ENCODE measurements at places on chromosomes 1 and 21.
A peak's percentile ranks its signal among the peaks of the same experiment; 100 is the strongest.

- peak; percentile 46 for DNase-seq
Observed at GRCh38 chr1:99481391-99481996, 164.4 kb upstream of the PALMD start.

GRCh38 chr1:210159211-210159610 is 73.4 kb upstream of the SERTAD4 start:
- no peak for DNase-seq

DNA sequence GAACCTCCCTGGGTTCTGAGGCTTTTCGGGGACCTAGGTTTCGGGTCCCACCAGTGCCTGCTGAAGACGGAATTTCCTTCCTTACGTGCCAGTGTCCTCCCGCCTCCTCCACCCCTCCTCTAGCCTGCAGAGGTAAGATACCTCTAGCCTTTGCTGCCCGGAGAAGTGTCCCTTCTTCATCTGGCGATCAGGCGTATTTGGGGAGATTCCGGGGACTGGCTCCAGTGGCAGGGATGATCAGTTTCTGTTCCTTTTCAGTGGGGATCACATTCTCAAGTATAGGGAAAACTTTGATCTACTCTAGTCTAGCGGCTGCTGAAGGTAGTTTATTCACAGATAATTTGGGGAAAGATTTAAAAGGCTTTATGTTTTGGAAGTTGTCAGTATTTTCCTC is 674 bp downstream of the CEP350 start:
- DNase-seq: no peak

GRCh38 chr1:180540697-180541594 is 17.8 kb upstream of the OVAAL start:
- no peak for DNase-seq

DNA sequence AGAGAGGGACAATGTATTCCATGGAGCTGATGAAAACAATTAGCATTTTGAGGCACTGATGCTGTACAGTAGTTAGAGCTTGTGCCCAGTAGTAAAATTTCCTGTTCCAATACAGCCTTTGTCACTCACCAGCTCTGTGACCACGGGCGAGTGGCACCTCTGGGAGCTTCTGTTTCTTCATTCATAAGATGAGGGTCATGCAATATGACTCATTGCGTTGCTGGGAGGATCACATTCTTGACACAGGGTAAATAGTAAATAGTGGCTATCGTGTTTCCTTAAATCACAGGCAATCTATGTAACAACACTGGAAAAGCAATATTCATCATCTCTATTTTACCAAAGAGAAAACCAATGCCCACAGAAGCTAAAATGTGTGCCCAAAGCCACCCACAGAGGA is 4.5 kb upstream of the LRRC52 start:
- DNase-seq: no peak

GRCh38 chr1:247884797-247885413 is 10.5 kb upstream of the OR2W3 start:
- no peak for DNase-seq

GRCh38 chr1:36390411-36390810 is 4.7 kb upstream of the STK40 start:
- no peak for DNase-seq

GRCh38 chr1:156571919-156572662 is at the start of gene IQGAP3:
TSS of gene IQGAP3 (minus strand) at chr1:156572565. CDS start at chr1:156572529, 36 bp downstream.
- peak; percentile 87 for DNase-seq

DNA sequence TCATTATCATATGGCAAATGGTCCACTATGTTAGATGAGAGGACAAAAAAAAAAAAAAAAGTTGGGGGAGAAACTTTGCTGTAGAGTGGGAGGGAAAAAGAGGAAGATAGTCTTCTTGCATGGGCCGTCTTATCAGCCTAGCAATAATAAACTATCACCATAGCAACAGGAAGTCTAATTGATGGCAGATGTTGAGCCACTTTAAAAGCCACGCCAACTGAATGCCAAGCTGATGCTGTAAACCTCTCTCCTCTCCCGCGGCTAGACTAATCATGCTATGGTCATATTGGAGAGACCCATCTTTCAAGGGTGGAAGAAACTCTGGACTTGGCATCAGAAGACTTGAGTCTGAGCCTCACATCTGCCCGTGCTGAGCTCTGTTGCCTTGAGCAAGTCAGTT is 122.2 kb upstream of the HOOK1 start:
- no peak for DNase-seq

DNA sequence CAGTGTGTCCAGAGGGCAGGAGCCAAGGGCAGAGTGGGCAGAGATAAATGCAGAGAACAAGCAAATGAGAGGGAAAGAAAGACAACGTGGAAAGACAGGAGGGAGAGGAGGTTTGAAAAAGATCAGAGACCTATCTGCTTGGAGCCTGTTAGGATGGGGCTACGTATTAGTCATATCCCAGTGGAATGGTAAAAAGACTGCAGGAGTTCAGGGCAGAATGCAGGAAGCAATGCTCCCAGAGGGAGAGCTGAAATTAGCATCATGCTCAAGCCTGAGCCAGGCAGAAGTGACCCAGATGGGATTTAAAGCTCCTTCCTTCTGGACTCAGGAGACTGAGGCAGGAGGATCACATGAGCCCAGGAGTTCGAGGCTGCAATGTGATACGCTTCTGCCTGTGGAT is 261.3 kb upstream of the CHRM3 start:
- DNase-seq: no peak

- no peak for DNase-seq
Observed at GRCh38 chr1:147516157-147516917, 25.0 kb upstream of the BCL9 start.

GRCh38 chr1:245158913-245159312 is 4.1 kb downstream of the KIF26B start:
- no peak for DNase-seq

- no peak for DNase-seq
Observed at GRCh38 chr1:36843027-36843426, 191.3 kb downstream of the GRIK3 start.

GRCh38 chr1:212451416-212452322 is 18.9 kb downstream of the NENF start:
- no peak for DNase-seq
